Activated CD8-positive, alpha-beta memory T cell treated with anti-CD3 and anti-CD28 coated beads for 1 hour (primary cell): ENCODE measurements at places on chromosomes 1 and 21.

GRCh38 chr1:226444901-226445300 lies 37.0 kb upstream of the PARP1 start:
- DNase-seq: no peak

- no peak for DNase-seq
Measured at GRCh38 chr1:157404063-157404501, 148.2 kb downstream of the FCRL5 start.

DNA sequence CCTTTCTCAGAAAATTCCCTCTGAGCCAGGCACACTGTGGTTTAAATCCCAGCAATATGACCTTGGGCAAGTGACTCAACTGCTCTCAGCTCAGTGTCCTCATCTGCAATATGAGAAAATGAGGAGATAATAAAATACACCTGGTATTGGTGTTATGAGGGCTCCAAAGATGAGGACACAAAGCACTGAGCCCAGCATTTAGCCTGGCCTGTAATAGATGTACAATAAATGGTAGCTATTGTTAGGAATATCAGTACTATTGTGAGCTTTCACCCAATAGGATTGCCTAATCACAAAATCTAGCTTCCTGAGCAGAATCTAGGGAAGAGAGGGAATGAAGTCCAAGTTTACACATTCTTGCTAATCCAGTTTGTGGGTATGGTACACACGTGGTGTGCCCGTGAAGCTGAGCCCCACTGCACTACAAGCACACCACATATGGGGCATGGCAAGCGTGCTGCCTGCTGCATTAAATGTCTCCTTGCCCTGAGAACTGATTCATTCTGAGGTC lies 24.3 kb upstream of the SLC30A1 start:
- DNase-seq: no peak

DNA sequence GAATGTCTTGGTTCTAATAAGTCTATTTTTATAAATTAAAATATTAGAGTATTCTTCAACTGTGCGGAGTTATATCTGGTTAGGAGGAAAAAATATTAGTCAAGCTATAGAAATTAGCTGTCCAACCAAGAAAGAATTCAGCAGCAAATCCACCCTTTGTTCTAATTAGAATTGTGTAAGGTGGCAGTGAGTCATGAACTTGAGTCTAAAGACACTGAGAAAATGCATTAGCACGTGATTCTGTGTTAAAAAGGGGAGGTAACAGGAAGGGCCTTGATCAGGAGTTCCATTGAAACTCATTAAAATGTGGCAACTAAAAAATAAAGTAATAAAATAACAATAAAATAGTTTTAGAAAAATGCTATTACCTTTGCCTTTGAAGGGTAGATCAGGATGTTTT lies 398.2 kb upstream of the RGS18 start:
- DNase-seq: no peak

- DNase-seq: no peak
Measured at GRCh38 chr1:216310776-216311175, 112.5 kb downstream of the USH2A start.

- no peak for DNase-seq
Measured at GRCh38 chr1:109996476-109996875, 11.9 kb downstream of the AHCYL1 start.

GRCh38 chr1:52925571-52926005 lies 1.5 kb upstream of the SCP2 start:
- no peak for DNase-seq

- DNase-seq: no peak
Measured at GRCh38 chr1:185425163-185425562, 108.1 kb upstream of the IVNS1ABP start.

DNA sequence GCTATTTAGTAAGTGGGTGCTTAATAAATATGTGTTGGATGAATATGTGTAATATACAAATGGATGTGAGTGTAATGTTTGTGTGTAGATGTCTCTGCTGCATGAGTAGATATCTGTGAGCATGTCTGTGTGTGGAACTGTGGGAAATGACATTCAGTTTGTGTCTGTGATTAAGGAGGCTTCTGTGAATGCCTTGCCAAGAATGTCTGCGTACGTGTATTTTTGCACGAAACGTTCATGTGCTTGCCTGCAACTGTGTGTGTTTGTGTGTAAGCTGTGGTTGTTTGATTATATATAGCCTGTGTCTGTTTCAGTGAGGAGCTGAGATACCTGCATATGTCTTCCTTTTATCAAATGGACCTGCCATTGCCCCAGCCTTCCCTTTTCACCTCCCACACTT lies 13.8 kb downstream of the DMBX1 start:
- DNase-seq: no peak

DNA sequence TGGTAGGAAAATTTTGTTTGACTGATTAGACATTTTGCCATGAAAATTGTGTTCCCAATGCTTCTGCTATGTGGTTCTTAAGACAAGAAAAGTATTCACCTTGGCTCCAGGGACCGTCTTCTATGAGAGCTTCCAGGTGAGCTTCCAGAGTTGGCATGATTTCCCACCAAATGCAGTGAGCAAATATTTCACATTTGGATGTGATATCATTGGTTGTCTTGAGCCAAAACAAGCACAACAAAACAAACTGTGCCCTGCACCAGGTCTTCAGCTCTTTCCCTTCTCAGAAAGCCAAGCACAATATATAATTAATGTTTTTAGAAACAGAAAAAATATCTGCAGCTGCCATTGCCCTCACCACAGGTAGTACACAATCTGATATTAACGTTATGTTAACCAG lies 1009.0 kb downstream of the PLA2G4A start:
- DNase-seq: no peak

DNA sequence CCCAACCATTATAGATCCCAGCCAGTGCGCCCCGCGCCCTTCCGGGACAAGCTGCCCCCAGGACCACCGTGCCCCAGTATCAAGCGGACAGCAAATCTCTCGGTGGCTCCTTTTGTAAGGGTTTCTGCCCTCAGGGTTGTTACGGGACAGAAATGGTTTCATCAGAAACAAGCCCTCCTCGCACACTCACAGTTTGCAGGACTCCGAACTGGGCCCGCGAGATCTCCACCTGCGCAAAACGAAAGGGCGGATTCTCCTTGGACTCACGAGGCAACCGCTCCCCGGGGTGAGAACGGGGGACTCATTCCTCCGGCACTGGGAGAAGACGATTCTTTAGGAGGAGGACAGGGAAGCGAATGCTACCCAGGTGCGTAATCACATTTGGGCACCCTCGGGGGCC lies 51.1 kb upstream of the H6PD start:
- no peak for DNase-seq

DNA sequence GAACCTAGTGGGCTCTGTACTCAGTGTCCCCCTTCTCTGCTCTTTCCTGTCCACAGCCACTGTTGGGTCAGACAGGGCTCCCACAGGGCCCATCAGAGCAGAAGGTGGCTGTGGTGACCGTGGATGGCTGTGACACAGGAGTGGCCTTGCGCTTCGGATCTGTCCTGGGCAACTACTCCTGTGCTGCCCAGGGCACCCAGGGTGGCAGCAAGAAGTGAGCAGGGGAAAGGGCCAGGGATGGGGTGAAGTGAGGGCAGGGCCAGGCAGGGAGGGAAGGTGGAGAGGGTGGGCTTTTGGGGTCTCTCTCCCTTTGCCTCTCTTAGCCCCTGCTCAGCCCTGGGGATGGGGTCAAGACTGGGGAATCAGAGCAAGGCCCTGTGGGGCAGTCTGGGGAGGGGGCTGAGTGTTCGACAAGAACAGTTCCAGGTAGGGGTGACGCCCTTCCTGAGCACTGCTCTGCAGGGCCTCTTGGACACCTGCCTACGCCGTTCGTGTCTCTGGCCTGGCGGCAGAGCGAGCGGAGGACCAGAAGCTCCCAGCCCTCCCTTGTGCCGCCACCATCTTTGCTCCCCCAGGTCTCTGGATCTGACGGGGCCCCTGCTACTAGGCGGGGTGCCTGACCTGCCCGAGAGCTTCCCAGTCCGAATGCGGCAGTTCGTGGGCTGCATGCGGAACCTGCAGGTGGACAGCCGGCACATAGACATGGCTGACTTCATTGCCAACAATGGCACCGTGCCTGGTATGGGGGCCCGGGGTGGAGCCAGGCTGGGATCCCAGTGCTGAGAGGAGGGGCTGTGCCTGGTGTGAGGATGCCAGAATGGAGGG lies 13.1 kb downstream of the CELSR2 start:
- DNase-seq: no peak

DNA sequence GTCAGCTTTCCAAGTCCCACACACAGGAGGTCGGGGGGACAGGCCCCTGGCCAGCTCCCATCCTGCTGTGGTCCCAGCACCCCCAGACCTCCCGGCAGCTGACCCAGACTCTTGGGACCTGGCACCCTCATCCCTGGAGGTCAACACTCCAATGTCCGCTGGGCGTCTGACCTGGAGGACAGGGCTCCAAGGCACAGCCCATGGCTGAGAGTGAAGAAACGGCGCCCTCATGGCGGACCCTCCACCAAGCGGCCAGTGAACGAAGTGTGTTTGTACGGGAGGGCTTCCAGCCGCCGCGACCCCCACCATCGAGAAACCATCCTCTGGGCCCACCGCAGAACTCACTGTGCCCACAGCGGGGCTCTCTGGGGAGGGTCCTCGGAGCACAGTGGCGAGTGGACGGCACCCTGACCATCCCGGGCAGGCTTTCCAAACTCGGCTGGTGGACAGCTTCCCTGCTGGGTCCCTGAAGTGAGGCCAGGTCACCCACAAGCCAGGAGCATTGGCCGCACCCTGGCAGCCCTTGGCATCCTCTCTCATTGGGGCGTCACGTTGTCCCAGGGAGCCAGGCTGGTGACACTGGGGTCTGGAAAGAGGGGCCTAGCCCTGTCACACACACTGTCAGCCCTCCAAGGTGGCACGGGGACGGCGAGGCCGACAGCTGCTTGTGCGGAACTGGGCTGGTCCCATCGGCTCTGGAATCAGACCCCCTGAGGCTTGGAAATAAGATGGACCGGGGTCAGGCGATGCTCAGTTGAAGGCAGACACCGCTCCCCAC lies 47.8 kb upstream of the COL6A2 start:
- DNase-seq: no peak

GRCh38 chr1:107525961-107526360 lies 385.1 kb downstream of the NTNG1 start:
- no peak for DNase-seq

GRCh38 chr1:13996334-13996733 lies 296.3 kb downstream of the PRDM2 start:
- no peak for DNase-seq

GRCh38 chr21:43295066-43295958 lies 126.5 kb downstream of the CRYAA start:
- no peak for DNase-seq

GRCh38 chr1:151311011-151311410 lies 16.2 kb downstream of the PI4KB start:
- DNase-seq: no peak

- no peak for DNase-seq
Measured at GRCh38 chr1:57843760-57844159, 419.9 kb upstream of the DAB1 start.

DNA sequence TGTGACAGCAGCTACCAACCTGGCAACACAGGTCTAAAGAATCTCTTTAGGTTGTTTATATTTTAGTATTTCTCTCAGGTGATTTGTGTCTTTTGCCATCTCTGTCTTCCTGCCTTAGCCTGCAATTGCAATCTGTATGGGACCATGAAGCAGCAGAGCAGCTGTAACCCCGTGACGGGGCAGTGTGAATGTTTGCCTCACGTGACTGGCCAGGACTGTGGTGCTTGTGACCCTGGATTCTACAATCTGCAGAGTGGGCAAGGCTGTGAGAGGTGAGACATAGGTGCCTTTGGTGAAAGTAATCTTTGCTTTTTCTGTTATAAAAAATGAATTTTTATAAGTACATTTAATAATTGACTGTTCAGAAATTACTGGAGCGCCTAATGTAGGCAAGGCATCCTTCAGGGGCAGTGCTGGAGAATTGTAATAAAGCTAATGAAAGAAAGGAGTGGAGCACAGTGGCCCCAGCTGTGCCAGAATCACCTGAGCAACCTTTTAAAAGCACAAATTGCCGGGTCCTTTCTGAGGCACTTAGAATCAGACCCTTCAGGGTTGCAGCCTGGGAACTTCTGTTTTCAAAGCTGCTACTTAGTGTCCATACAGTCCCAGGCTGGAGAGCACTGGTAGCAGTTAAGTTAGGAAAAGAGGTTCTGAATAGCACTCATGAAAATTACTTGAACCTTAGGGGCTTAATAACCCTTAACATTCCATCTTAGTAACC lies 60.6 kb upstream of the LAMC2 start:
- DNase-seq: no peak

DNA sequence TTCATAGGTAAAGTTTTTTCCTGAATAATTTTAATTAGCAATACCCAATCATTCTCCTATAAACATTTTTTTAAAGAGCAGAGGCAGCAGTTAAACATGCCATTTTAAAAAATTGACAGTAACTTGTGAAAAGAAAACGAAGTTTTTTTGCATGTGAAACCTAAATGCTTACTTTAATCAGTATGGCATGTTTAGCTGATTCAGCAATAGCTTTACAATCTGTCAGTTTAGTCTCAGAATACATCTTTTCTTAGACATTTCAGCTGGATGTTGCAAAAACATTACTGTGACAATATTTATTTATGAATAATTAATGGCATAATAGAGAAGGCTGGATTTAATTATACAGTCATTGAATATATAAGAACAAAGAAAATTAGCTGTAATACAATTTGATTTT lies 1132.4 kb upstream of the ADGRL2 start:
- no peak for DNase-seq

- no peak for DNase-seq
Measured at GRCh38 chr1:100455478-100456072, 82.4 kb upstream of the GPR88 start.

DNA sequence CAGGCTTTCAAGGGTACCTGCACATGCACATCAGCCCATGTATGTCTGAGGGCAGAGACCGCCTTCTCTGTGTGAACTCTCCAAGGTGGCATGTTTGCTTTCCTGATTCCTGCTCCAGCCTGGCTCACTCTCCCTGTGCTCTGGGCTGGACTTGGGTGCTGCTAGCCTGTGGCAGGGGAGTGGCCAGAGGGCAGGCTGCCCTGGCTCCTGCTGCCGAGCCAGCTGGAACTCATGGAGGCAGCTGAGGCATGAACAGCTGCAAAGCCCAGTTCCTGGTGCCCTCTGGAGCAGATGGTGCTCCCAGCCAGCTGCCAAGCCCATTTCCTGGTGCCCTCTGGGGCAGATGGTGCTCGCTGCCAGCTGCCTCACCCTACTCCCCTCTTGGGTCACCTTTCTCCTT lies 7.6 kb downstream of the UBL4B start:
- DNase-seq: no peak

GRCh38 chr1:100296140-100296539 lies 30.1 kb downstream of the RTCA start:
- DNase-seq: no peak

- no peak for DNase-seq
Measured at GRCh38 chr1:234994436-234995295, 134.0 kb downstream of the TOMM20 start.

GRCh38 chr1:163467289-163467688 lies 145.5 kb downstream of the NUF2 start:
- no peak for DNase-seq

- peak; percentile 22 for DNase-seq
Measured at GRCh38 chr1:37673920-37674319, 18.4 kb upstream of the CDCA8 start.

GRCh38 chr1:78075621-78076020 lies 29.9 kb downstream of the GIPC2 start:
- no peak for DNase-seq
